ENCODE measurements at places on chromosomes 2 and 18.

DNA sequence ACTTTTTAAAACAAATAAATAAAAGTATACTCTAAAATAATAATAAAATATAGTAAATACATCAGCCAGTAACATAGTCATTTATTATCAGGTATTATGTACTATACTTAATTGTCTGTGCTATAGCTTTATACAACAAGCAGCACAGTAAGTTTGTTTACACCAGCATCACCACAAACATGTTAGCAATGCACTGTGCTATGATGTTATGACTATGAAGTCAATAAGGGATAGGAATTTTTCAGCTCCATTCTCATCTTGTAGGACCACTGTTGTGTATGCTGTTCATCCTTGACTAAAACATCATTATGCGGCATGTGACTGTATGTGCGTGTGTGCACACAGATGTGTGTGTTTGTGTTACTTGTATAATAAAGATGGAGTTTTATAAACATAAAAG, 137.5 kb downstream of the LYPD6B start:
- DNase-seq, result no peak

DNA sequence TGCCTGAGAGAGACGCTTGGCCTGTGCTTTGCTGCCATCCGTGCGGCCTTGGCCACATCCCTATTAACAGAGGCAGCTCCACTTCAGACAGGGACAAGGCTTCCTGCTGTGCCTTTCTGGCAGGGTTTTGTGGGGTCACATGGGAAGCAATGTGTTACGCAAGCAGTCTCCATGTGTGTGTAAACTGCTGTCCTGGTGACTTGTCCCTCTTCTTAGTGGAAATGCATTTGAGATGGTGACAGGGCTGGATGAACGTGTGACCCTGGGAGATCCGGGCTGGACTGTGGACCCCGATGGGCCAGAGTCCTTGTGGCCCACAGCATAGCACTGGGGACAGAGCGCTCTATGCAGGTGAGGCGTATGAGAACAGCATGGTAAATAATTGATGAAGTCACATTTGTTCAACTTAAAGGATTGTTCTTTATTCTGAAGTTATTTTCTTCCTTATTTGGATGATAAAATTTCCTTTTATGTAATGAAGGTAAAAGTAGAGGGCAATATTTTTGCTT, 23.2 kb downstream of the ASB1 start:
- no peak for DNase-seq

DNA sequence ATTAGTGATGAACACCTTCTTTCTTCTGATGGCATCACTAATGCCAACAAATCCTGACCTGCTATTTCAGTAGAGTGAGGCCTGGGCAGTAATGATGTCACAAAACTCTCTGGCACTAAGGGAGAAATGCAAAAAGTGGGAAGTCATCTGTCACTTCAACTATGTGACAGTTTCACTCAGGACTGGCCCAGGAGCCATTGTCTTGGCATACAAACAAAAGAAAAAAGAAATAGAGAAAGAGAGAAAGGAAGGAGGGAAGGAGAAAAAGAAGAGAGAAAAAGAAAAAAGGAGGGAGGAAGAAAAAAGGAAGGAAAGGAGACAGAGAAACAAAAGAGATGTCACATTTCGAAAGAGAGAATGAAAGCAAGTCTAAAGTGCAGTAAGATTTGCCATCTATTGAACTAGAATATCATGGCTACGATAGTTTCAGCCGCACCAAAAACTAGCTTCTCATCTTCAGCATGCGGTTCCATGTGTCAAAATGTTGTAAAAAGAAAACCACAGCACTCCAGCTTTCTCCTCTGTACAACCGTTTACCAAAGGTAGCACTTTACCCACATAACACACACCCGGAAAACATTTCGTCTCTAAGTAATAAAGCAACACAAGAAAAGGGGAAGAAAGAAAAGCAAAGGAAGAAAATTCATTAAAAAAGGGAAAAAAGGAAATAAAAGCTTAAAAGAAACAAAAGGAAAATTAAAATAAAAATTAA, 50.1 kb downstream of the CD226 start:
- DNase-seq, result no peak

- no peak for DNase-seq
These were observed 734.0 kb upstream of the LINC00305 start for GRCh38 chr18:64882896-64883295.

- DNase-seq, result no peak
These were observed 100.7 kb upstream of the ZFP36L2 start for GRCh38 chr2:43327119-43327518.

- no peak for DNase-seq
These were observed 436.9 kb downstream of the EIPR1 start for GRCh38 chr2:2940702-2941101.

DNA sequence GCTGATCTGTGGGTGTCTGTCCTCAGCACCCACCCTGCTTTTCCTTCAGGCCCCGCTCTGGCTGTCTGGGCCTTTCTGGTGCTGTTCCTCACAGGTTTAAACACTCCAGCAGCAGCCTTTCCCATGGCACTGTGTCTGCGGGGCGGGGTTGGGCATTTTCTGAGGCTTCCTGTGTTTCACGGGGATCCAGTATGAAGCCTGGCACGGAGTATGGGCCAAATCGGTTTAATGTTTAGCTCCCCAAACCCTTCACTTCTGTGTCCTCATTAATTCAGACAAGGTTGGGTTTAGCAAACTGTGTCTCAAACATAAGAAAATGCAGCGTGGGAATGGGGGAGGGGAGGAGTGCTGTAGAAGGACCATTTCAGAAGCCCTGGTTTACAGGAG, 44.9 kb downstream of the HPCAL1 start:
- DNase-seq, result no peak

- DNase-seq, result peak; percentile 51
These were observed 31.6 kb upstream of the SNORC start for GRCh38 chr2:232838406-232838874.

DNA sequence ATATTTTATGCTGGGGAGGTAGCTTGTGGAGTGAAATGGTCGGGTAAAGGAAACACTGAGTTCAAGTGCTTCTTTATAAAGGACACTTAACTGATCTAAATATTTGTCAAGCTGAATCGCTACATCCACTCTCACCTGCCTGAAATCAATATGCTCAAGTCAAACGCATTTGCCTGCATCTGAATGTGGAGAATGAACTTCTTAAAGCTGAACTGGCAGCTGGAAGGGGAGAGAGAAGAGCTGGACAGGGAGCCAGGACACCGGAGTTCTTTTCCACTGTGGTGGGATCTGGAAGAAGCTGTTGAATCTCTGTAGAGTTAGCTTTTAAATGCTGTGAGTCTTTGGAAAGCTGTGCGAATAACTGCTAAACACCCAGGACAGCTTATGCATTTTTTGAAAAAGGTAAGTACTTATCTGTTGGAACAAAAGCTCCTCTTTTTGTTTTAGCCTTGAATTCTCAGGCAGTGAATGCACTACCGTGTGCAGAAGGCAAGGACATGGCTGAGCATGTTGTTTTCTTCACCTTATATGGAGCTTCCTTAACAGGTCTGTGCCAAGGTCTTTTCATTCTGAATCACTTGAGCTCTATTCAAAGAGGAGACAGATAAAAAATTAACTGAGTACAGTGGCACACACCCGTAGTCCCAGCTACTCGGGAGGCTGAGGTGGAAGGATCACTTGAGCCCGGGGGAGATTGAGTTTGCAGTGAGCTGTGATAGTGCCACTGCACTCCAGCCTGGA, 74.2 kb upstream of the KLF7 start:
- no peak for DNase-seq

GRCh38 chr2:201532686-201533304, 81.3 kb downstream of the STRADB start:
- no peak for DNase-seq

DNA sequence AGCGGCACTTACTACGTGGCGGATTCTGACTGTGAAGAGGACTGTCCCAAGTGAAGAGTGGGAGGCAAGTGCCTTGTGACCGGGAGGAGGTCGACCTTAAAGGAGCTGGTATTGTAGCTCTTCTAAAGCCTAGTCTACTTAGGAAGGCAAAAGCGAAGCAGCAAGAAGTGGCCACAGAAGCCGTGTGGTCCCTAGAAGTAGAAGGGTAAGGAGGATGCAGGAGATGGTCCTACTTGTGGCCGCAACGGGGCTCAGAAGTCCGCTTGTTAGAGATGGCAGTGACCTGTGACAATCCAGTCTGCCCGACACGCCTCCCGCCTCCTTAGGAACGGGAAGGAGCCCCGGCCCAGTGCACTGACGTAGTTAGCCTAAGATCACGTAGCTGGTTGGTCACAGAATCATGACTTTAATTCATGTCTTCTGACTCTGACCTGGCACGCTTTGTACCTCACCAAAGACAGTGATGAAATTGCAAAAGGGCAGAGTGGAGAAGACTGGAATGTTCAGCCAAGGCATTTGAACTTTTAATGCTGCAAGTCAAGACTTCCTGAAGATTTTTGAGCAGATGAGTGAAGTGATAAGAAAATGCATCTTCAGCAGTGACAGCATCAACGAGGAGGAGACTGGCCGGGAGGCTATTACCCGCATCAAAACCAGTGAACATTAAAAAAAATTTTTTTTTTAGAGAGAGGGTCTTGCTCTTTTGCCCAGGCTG, 749 bp upstream of the EIF2AK3 start:
- DNase-seq, result peak; percentile 44

- no peak for DNase-seq
These were observed 139.1 kb upstream of the TACR1 start for GRCh38 chr2:75338461-75338860.

- no peak for DNase-seq
These were observed 250.4 kb upstream of the STON1 start for GRCh38 chr2:48279344-48280090.

GRCh38 chr2:45382744-45383143, 228.3 kb downstream of the SRBD1 start:
- DNase-seq, result no peak

GRCh38 chr2:219571311-219572236, at the start of gene OBSL1:
Gene OBSL1, minus strand, starts transcription at chr2:219571539. Its CDS starts 307 bp downstream, at chr2:219571232.
- no peak for DNase-seq

GRCh38 chr2:193693758-193694157, 1499.0 kb upstream of the TMEFF2 start:
- DNase-seq, result no peak

DNA sequence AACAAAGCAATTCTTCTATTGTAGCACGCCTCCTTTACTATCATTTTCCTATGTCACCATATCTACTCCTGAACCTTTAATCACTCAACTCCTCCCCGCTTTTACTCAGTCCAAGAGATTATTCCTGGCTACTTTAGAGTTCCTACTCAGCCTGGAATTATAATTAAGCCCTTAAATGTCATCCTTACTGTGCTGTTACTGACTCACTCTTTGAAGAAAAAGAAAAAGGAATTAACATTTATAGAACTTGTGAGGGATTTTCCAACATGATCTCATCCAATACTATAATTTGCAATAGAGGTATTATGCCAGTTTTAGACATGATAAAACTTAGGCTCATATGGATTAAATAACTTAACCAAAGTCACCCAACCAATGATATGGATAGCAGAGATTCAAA, 61.7 kb downstream of the CCDC88A start:
- DNase-seq, result no peak

DNA sequence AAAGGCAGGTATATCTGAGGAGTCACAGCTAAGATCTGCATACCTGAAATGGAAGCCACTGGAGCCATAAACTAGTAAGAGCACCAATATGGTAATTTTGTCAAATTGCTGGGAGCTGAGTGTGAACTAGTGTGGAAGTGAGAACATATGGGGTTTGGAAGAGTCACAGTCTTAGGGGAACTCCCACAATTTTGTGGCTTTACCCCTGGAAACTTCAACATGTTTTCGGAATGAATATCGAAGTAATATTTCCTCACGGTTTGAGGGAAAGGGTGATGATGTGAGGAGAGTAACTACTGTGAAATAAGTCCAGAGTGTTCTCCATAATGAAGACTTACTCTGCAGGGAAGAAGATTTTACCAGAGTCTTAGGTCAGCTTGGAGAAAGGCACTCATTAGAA, 565.9 kb downstream of the RIT2 start:
- no peak for DNase-seq

GRCh38 chr18:48943333-48943732, 7.4 kb downstream of the SMAD7 start:
- DNase-seq, result no peak

DNA sequence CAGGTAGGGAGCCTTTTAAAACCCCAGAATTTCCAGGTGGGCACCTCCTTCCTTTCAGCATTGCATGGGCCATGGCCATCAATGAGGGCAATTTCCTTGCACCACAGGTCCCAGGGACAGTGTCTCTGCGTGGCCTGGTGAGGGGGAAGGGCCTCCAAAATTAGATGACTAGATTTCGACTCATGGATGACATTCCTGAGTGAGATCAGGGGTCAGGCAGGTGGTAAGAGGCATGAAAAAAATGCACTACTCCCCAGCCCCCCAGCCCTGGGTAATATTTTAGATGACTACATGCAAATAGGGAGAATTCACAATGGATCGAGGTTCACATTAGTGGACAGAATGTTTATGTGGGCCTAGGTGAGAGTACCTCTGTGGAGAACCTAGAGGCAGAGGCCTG, 19.0 kb upstream of the IGFBP5 start:
- no peak for DNase-seq

Data from activated CD8-positive, alpha-beta memory T cell treated with anti-CD3 and anti-CD28 coated beads for 1 hour (primary cell).